ENCODE measurements at places on chromosomes 12 and 14. TPM values are rescaled to one million over a fixed set of nuclear protein-coding genes. Genes with fewer than 3 reads are reported as not detected.
A peak's percentile ranks its signal among the peaks of the same experiment; 100 is the strongest.

GRCh38 chr12:52788876-52789636, 6.9 kb downstream of the KRT3 start:
- no peak overlapping the region for H3K27ac ChIP-seq
- H3K27me3 ChIP-seq = peaks cover 39% of the 10 kb centered on the region
- H3K4me1 ChIP-seq = no peaks in the 10 kb centered on the region
- no peak overlapping the region for H3K4me3 ChIP-seq
- DNase-seq = no peak

- no peak overlapping the region for H3K4me3 ChIP-seq
- H3K27ac ChIP-seq = no peak overlapping the region
- no peaks in the 10 kb centered on the region for H3K36me3 ChIP-seq
- no peak for DNase-seq
- H3K27me3 ChIP-seq = no peaks in the 10 kb centered on the region
Observed at GRCh38 chr14:94390372-94391086, 2.1 kb upstream of the SERPINA1 start.

- DNase-seq = no peak
- H3K4me3 ChIP-seq = no peak overlapping the region
- no peaks in the 10 kb centered on the region for H3K27me3 ChIP-seq
- H3K36me3 ChIP-seq = peaks cover 32% of the 10 kb centered on the region
- H3K27ac ChIP-seq = no peak overlapping the region
- peaks cover 14% of the 10 kb centered on the region for H3K4me1 ChIP-seq
Observed at GRCh38 chr12:2581293-2582045, 213.3 kb upstream of the FKBP4 start.

GRCh38 chr12:128513331-128513730, 246.4 kb downstream of the TMEM132C start:
- no peak overlapping the region for H3K27ac ChIP-seq
- no peak for DNase-seq
- no peaks in the 10 kb centered on the region for H3K4me1 ChIP-seq

GRCh38 chr14:96357216-96357615, 5.9 kb downstream of the ATG2B start:
- peaks cover 4% of the 10 kb centered on the region for H3K36me3 ChIP-seq
- H3K4me3 ChIP-seq = no peak overlapping the region
- no peaks in the 10 kb centered on the region for H3K27me3 ChIP-seq
- no peak for DNase-seq
- H3K27ac ChIP-seq = no peak overlapping the region

- no peaks in the 10 kb centered on the region for H3K36me3 ChIP-seq
- H3K4me1 ChIP-seq = no peaks in the 10 kb centered on the region
- no peak for DNase-seq
- no peak overlapping the region for H3K27ac ChIP-seq
Observed at GRCh38 chr12:40474630-40475029, 217.6 kb upstream of the CNTN1 start.

DNA sequence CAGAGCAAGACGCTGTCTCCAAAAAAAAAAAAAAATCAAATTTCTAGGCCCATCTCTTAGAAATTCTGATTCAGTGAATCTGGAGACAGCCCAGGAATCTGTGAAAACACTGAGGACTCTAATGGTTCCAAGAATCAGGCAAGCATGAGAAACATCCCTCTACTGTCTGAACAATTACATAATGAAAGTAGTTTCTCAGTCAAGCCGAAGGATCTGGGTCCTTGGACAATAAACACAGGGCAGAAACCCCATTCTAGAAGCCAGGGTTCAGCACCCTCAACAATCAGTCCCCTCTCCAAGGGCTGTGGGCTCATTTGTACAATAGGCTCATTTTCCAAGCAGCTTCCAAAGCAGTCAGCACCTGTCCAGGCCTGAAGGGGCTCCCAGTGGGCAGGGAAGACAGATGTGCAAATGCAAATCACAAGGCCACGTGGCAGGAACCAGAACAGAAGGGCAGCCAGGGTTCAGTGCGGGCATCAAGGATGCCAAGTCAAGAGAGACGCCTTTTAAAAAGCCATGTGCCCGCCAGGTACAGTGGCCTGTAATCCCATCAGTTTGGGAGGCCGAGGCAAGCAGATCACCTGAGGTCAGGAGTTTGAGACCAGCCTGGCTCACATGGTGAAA, 96.1 kb downstream of the KSR2 start:
- H3K36me3 ChIP-seq = no peaks in the 10 kb centered on the region
- peaks cover 7% of the 10 kb centered on the region for H3K4me1 ChIP-seq
- no peak overlapping the region for H3K27ac ChIP-seq
- no peak for DNase-seq
- H3K4me3 ChIP-seq = no peak overlapping the region
- H3K27me3 ChIP-seq = peaks cover 7% of the 10 kb centered on the region

GRCh38 chr14:44616204-44616603, 109.1 kb upstream of the FSCB start:
- no peak for DNase-seq
- H3K27ac ChIP-seq = no peak overlapping the region
- no peak overlapping the region for H3K4me3 ChIP-seq
- no peaks in the 10 kb centered on the region for H3K27me3 ChIP-seq

DNA sequence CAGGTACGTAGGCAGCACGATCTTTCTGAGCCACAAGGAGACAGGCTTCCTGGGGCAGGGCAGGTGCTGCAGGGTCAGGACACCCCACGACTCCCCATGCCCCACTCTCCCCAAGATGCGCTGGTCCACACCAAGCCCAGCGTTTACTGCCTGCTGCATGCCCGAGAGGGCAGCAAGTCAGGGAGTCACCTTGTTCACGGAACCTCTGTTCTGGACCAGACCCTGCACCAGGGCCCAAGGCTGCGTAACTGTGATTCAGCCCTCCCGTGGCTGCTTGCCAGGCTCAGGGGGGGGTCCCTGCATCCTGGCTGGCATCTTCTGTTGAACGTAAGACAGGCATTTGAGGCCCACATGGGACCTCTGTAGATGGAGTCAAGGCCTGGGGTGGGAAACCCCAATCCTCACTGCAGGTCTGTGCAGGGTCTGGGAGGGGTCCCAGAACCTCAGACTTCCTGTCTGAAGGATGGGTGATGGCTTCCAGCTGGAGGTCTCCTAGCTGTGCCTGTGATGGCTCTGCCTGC, 228.6 kb upstream of the RTL1 start:
- H3K36me3 ChIP-seq = no peaks in the 10 kb centered on the region
- peak; percentile 83 for DNase-seq
- H3K27me3 ChIP-seq = peaks cover 22% of the 10 kb centered on the region
- H3K4me3 ChIP-seq = no peak overlapping the region
- peaks cover 19% of the 10 kb centered on the region for H3K4me1 ChIP-seq
- H3K27ac ChIP-seq = no peak overlapping the region

DNA sequence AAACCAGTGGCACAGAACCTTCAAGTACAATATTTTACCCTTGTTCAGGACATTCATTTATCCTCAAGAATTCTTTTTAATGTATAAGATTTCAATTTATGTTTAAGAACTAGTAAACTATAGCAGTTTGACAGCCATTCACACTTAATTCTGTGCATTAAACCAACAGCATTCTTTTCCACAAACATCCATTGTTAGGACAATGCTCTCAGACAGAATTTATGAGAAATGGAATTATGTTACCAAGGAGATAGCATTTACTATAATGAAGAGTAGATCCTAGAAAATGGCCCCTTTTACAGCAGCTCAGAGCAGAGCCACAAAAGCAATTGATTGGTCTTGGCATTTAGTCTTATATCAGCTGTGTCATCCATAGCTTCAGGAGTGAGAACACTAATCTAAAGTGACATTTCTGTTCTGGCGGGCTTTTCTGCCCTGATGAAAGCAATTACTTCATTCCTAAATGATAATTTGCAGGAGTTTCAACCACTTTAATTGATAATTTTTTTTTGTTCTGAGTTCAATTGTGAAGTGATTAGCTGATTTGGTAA, 268.9 kb downstream of the NPAS3 start:
- no peak overlapping the region for H3K4me3 ChIP-seq
- no peak for DNase-seq
- no peaks in the 10 kb centered on the region for H3K4me1 ChIP-seq
- no peak overlapping the region for H3K27ac ChIP-seq
- no peaks in the 10 kb centered on the region for H3K36me3 ChIP-seq

DNA sequence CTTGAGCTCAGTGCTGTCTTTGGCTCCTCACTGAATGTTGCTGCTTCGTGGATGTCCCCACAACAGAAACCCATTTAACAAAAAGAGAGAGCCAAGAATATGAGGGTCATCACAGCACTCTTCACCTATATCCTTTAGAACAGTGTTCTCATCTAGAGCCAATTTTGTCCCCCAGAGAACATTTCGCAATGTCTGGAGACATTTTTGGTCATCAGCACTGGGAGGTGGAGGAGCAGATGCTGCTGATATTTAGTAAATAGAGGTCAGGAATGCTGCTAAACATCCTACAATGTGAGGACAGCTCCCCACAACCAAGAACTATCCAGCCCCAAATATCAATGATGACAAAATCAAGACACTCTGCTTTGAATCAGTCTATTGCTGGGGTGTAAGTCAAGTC, 92.5 kb downstream of the BBS10 start:
- H3K27ac ChIP-seq = no peak overlapping the region
- H3K27me3 ChIP-seq = no peaks in the 10 kb centered on the region
- no peaks in the 10 kb centered on the region for H3K36me3 ChIP-seq
- no peak for DNase-seq
- H3K4me3 ChIP-seq = no peak overlapping the region

DNA sequence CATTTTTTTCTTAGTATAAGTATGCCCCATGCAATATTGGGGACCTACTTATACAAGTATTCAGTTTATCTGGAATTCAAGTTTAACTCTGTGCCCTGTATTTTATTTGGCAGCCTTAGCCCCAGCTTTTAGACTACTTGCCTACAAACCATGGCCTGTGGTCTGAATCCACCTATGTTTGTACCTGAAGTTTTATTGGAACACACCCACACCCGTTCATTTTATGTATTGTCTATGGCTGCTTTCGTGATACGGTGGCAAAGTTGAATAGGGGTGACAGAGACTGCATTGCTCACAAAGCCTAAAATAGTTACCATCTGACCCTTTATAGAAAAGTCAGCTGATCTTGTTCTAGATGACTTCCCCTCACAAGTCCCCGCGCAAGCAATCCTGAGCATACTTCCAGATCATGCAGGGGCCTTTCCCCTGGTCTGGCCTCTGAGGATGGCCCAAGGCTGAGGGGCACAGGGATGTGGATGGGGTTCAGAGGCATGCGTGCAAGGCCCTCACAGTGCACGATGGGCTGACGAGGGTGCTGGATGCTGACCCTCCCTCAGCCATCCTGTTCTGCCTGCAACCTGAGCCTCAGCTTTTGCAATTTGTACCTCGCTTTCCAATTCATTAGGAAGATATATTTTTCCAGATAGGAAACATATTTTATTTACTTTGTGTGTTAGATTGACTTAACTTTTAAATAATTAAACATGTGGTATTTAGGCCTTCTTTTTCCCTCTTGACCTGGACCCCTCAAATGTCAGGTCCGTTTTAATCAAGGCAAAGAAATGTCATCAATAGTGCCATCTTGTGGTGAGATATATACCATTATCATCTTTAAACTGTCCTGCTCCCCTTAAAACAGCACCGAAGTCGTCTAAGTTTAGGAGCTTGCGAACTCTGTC, 527.3 kb upstream of the CCDC196 start:
- H3K27ac ChIP-seq = no peak overlapping the region
- no peaks in the 10 kb centered on the region for H3K4me1 ChIP-seq
- no peaks in the 10 kb centered on the region for H3K27me3 ChIP-seq

GRCh38 chr14:86083616-86084015, 553.7 kb downstream of the FLRT2 start:
- no peak overlapping the region for H3K4me3 ChIP-seq
- no peaks in the 10 kb centered on the region for H3K27me3 ChIP-seq

DNA sequence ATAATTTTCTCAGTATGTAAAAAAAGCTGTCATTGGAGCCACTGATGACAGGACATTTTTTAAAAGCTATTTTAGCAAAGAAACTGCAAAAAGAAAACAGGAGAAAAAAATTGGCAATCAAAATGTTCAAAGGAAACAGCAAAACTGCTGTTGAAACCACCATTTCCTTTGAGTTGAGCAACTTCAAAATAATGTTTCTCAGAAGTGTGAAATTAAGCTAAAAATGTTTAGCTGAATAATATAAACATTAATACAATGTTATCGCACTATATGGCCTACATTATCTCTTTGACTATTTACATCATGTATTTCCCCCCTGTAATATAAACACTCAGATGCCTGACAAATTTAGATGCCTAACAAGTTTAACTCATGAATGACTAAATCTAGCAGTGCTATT, 23.4 kb upstream of the GLIPR1 start:
- no peak overlapping the region for H3K4me3 ChIP-seq
- no peak overlapping the region for H3K27ac ChIP-seq
- no peak for DNase-seq

- DNase-seq = peak; percentile 21
- H3K36me3 ChIP-seq = peaks cover 21% of the 10 kb centered on the region
- H3K27me3 ChIP-seq = no peaks in the 10 kb centered on the region
- H3K27ac ChIP-seq = no peak overlapping the region
- H3K4me3 ChIP-seq = no peak overlapping the region
Observed at GRCh38 chr14:89578156-89578555, 161.1 kb upstream of the FOXN3 start.

- no peak for DNase-seq
- peak overlapping the region; percentile 98 for H3K27ac ChIP-seq
- no peak overlapping the region for H3K4me3 ChIP-seq
- H3K4me1 ChIP-seq = peaks cover 85% of the 10 kb centered on the region
- peaks cover 10% of the 10 kb centered on the region for H3K36me3 ChIP-seq
Observed at GRCh38 chr14:75454963-75455546, 27.2 kb downstream of the JDP2 start.

- no peaks in the 10 kb centered on the region for H3K27me3 ChIP-seq
- no peak for DNase-seq
- no peaks in the 10 kb centered on the region for H3K36me3 ChIP-seq
Observed at GRCh38 chr12:64029013-64029857, 184.7 kb downstream of the SRGAP1 start.

DNA sequence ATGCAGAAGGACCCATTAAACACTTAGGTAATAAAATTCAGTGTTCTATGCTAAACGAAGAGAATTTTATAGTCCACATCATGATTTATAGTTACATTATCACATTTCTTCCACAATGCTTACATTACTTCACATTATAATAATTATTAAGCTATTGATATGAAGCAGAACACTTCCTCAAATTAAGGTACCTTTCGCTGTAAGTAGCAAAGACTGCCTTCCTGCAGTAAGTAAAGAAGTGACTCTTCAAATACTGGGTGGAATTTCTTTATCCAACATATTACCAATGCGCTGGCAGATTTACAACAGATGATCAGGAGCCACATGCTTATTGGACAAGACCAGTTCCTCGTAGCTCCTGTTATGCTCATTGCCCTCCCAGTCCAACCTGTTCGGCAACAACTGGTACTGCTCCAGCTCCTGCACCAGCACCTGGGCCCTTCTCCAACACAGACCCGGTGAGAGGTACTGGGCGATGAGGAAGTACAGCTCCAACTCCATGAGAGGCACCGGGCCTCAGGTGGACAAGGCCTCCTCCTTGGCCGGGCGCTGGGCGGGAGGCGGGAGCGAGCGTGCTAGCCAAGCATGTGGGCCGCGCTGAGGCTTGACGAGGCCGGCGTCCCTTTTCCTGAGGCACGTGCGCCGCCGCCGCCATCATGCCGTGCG, 210.7 kb upstream of the ATP2B1 start:
- no peak overlapping the region for H3K4me3 ChIP-seq
- H3K27me3 ChIP-seq = no peaks in the 10 kb centered on the region
- H3K4me1 ChIP-seq = peaks cover 12% of the 10 kb centered on the region
- no peaks in the 10 kb centered on the region for H3K36me3 ChIP-seq

The PRH2 gene
- not detected for total RNA-seq

The RNF212B gene
- total RNA-seq = not detected

The DCN gene
- 2,230 TPM for total RNA-seq

The VDR gene
- 2.7 TPM for total RNA-seq

The GCH1 gene
- total RNA-seq = 0.31 TPM

The NRL gene
- 1.2 TPM for total RNA-seq

The MRPS35 gene
- total RNA-seq = 30.6 TPM

The ZNF84 gene
- 44.8 TPM for total RNA-seq

All from osteocyte (in vitro differentiated cells).